ENCODE measurements at places on chromosomes 12 and 14.

DNA sequence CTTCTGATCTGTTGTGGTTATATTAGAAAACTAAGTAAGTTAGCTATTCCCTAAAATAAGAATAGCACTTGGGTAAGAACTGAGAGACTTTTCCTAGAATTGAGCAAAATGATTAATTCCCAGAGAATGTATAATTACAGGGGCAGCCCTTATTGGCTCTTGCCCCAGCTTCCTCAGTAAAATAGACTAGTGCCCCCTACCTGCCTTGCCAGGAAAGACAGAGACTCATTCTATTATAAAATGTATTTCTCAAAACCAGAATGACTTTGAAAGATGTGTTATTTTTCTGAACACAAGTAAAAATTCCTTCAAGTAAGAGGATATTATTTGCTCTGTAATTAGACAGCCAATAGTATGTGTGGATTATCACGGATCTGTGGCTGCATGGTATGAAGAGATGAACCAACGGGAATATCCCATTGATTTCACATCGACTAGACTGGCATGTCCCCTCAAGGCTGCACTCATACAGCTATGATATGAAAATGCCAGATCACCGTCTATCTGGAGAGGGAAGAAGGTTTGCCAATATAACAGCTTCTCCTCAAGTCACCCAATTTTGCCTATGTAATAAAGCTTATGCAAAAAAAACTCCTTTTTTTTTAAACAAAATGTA is 7.4 kb upstream of the GLRX5 start:
- DNase-seq = no peak

- DNase-seq = no peak
Measured at GRCh38 chr12:90331262-90331661, 622.6 kb upstream of the ATP2B1 start.

GRCh38 chr12:58678753-58679152 is 241.6 kb downstream of the LRIG3 start:
- no peak for DNase-seq

DNA sequence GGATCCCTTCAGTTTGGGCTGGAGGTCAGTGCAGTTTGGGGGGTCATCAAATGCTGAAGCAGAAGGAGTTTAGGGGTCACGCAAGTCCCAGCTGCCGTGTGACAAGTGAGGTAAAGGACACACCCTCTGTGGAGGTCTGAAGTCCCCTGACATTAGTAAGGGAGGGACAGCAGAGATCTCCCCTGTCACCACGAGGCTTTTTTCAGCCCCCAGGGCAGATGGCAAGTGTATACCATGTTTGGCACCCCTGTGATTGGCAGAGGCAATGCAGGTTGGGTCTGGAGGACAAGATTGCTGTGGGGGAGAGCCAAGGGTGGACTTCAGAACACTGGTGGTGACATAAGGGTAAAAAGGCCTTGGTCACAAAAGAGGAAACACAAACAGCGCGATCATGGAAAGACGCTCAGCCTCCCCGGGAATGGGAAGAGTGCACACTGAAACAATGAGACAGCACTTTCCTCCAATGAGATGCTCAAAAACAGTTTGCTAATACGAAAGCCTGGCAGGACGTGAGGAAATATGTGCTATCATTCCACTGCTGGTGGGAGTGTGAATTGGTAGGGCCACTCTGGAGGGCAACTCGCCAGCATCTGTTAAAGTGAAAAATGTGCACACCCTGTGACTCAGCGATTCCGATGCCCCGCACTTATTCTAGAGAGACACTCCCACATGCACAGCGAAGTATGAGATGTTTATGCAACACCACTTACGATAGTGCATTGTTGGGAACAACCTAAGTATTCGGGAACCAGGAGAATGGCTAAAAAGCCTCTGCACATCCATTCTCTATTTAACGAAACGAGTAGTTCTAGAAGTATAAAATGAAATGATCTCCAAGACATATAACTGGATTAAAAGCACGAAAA is 14.4 kb upstream of the CD27 start:
- DNase-seq = no peak

- no peak for DNase-seq
Measured at GRCh38 chr12:115308918-115309317, 624.9 kb upstream of the TBX3 start.

DNA sequence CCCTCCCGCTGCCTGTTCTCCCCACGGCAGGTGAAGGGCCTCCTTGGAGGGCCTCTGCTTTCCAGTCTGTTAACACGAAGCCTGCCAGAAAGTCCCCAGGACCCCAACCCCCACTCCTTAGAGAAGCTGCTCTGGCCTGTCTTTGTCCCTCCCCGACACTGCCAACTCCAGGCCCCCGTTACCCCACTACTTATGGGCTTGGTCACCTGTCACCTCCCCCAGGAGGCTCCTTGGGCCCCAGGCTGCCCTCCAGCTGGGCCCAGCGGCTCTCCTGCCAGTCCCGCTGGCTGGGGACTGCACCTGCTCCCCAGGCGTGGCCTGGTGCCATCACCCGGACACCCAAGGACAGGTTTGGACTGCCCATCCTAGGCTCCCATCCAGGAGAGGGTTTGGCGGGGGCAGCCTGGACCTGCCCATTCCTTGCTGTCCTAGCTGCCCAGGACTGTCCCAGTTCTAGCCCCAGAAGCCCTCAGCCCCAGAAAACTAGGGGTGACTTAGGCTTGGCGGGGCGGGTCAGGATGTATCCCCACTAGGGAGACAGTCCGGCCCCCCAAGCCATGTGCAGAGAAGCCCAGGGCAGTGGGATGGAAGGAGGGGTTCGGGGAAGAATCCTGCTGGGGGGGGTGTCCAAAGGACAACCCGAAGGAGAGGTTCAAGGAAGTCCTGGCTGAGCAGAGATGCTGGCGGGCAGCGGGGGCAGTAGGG is 155.7 kb upstream of the C14orf180 start:
- no peak for DNase-seq

- DNase-seq = no peak
Measured at GRCh38 chr14:100867631-100868315, 35.7 kb downstream of the RTL1 start.

DNA sequence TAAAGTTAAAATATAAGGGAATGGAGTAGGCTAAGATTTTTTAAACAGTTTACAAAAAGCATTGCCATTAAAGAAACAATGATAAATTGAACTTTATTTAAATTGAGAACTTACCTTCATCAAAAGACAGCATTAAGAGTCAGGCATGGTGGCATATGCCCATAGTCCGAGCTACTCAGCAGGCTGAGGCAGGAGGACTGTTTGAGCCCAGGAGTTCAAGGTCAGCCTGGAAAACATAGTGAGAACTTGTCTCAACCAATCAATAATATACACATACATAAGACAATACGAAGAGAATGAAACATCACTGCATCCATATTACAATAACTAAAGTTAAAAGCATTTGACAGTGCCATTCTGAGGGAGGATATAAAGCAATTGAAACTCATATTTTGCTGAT is 97.6 kb downstream of the FOXA1 start:
- DNase-seq = no peak

- DNase-seq = no peak
Measured at GRCh38 chr14:26379951-26380350, 217.9 kb downstream of the NOVA1 start.

DNA sequence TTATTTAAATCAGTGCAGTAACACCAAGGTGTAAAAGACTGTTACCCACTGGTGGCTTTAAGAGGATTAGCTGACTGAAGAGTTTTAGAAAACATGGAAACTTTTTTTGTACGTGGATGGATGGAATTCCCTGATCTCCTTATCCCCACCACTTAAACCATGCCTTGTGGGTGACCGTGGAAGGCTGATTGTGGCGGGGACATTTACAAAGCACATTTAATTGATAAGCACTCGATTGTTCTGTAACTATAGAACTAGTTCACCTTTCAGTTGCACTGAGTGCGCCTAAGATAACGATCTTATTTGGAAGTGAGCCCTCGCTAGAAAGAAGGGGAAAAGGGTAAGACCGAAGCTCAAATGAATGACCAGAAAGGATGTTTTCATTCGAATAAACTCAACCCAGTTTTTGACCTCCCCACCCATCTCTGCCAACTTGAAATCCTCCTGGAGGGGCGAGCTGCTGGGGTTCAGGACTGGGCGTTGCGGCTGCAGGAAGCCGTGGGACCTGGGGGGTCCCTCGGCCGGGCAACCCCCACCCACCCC is 688 bp upstream of the RASSF3 start:
- DNase-seq = no peak

DNA sequence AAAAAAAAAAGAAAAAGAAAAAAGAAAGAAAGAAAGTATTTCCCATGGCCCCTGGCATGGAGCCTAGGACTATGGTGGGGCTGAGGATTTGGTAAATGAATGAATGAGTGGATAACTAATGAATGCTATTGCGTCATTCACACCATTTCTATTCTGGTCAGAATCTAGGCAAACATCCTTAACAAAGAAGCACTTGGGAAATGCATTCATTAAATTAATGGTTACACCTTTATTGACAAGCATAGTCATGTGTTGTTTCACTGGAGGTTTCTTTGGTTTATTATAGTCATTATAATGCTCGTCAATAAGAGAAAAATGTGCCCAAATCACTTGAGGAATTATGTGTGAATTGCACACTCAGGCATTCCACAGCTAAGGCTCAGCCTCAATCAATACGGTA is 13.6 kb upstream of the AQP2 start:
- DNase-seq = no peak

DNA sequence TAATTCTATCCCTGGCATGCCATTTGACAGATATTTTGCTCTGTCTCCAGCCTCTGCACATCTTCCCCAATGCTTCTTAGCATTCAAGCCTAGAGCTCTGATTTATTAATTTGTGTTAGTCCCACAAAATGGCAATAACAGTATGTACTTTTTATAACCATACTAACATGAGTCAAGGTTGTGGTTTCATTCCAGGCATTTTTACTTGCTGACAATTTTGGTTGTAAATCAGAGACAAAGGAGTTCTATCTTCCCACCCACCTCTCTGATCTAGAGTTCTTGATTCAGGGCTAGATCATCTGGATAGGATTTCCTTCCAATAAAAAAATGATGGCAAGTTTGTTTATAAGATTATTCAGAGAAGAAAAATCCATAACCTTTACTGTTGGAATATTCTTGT is 18.5 kb upstream of the CISTR start:
- DNase-seq = no peak

DNA sequence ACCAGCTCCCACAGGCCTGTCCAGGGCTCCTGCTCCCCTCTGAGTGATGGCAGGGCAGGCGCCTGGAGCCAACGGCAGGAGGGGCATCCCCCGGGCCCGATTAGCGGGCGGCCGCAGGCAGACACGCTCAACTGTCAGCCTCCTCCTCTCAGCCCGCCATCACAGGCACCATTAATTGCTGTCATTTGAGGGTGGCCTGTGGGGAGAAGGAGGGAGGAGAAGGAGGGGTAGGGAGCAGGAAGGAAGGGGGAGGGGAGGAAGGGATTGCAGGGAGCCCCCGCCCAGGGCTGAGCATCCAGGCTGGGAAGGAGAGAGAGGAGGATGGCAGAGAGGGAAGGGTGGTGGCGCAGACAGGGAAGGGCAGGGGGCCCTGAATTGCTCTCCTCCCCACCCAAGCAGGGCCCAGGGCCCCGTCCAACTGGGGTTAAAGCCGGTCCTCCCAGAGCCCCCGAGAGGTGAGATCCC is 36.1 kb downstream of the NCOR2 start:
- no peak for DNase-seq

- DNase-seq = no peak
Measured at GRCh38 chr14:98112194-98112780, 1159.7 kb downstream of the BCL11B start.

GRCh38 chr12:3376779-3377455 is 114.1 kb upstream of the PRMT8 start:
- no peak for DNase-seq

- DNase-seq = no peak
Measured at GRCh38 chr14:70168406-70168805, 20.3 kb downstream of the SLC8A3 start.

- DNase-seq = no peak
Measured at GRCh38 chr14:55846826-55847446, 266.9 kb downstream of the KTN1 start.

GRCh38 chr14:91123201-91123600 is 9.3 kb downstream of the DGLUCY start:
- DNase-seq = no peak

- no peak for DNase-seq
Measured at GRCh38 chr12:4116251-4117111, 157.1 kb upstream of the CCND2 start.

GRCh38 chr14:68257969-68258368 is 438.4 kb downstream of the RAD51B start:
- no peak for DNase-seq

- no peak for DNase-seq
Measured at GRCh38 chr12:14396071-14396470, 30.6 kb downstream of the ATF7IP start.

DNA sequence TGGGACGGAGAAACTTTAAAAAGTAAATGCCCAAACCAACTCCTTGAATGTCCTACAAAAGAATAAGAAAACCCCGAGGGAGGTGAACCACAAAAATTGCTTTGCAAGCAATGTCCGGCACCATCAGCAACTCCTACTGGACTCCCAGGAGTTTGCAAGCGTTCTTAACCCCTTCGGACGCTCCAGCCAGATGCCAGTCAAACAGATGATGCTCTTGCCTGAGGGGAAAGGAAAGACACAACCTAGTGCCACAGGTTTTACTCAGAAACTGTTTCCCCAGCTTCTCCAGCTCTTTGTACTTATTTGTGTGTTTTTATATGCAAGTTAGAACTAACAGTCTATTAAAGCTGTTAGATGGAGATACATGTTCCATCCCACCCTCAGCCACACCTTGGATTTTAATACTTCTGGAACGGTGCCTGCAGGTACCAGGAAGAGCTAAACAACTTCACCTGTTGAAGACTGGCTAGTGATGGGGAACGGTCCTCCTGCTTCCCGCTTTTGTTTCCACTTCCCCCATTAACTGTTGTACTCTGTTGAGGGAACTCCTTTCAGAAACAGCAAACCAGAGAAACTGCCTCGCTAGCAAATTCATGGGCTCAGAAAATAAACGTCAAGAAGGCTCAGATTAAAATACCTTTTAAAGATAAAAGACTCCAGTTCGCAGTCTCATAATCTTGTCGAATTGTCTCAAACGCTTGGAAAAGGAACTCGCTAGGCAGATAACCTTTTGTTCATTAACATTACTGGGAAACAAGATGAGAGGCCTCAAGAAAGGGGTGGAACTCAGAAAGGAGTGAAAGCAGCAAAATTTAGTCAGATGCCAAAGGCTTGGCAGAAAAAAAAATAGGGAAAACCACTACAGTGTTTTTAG is 1.1 kb upstream of the FERMT2 start:
- DNase-seq = peak; percentile 72

GRCh38 chr12:54958048-54958658 is 26.4 kb downstream of the TESPA1 start:
- peak; percentile 52 for DNase-seq

- no peak for DNase-seq
Measured at GRCh38 chr14:95355422-95355821, 35.7 kb upstream of the CLMN start.
